ENCODE measurements at places on chromosomes 4 and X.

GRCh38 chr4:179076865-179077264 lies 1634.6 kb upstream of the AGA start:
- no peak for DNase-seq

DNA sequence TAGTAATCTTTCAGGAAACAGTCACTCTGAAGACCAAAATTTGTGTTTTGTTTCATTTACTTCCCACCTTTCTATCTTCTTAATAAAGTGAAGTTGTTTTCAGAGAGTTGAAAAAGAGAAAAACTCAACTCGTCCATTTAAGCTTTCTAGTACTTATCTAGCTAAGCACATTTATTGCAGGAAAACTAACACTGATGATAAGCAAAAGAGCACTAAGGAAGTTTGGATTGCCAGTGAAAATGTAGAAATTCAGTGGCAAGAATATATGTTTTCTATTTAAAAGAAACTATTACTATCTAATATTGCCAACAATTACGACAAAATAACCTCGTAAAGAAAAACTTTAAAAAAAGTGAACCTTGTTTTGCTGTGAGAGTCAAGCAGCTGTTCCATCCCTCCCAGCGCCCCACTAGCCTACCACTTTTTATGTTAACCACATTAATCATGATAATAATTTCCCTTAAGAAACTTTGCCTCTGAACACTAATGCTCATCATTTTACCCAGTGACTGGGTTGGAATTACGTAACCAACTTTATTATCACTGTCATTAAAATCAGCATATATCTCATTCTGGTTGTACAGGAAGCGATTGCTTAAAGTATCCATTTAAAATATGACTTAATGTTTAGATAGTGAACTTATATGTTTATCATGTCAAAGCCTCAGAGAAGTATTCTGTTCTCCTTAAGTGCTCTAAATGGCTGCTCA lies 24.8 kb downstream of the SPRY1 start:
- DNase-seq, result no peak

DNA sequence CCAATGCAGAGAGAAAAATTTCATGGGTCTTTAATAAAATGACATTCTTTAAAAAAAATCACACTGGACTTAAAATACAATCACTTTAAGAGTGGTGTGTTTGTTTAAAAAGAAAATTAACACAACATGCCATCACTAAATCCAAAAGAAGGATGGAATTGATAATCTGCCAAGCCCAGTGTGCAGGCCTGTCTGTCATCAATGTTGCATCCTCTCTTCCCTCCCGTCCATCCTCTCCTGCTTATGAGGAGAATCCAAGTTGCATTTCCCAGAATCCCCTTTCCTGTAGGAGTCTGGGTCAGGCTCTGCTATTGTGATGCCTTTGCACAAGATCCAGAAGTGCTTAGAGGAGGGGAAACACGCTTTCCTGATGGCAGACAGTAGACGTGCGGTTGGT lies 169.4 kb downstream of the MID1 start:
- DNase-seq, result no peak

GRCh38 chrX:18702362-18703195 lies 4.9 kb upstream of the PPEF1 start:
- DNase-seq, result no peak

- no peak for DNase-seq
Measured at GRCh38 chrX:146934256-146934655, 119.7 kb upstream of the CXorf51A start.

GRCh38 chr4:43757147-43757546 lies 691.5 kb downstream of the KCTD8 start:
- DNase-seq, result no peak

- no peak for DNase-seq
Measured at GRCh38 chr4:2361366-2362265, 56.8 kb downstream of the ZFYVE28 start.

DNA sequence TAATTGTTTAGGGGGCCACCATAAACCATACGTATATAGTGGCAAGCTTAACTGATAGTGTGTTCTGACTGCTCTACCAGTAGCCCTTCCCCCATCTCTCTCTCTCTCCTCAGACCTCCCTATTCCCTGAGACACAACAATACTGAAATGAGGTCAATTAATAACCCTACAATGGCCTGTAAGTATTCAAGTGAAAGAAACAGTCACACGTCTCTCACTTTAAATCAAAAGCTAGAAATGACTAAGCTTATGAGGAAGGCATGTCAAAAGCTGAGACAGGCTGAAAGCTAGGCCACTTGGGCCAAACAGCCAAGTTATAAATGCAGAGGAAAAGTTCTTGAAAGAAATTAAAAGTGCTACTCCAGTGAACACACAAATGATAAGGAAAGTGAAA lies 78.0 kb downstream of the PRDM5 start:
- DNase-seq, result no peak

DNA sequence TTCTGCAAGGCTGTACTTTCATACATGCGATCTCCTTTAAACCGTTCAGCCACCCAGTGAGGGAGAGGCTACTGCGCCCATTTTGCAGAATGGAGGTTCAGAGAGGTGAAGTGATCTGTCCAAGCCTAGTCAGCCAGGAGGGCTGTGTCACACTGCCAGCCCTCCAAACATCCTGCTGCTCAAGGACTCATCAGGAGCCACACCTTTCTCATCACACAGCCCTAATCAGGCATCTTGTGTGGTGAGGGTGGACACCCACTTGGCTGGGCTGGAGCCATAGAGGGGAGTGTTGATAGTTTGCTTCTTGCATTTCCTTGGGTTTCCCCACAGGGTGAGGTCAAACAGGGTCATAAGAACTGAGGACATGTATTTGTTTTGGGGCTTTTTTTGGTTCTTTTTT lies 5.4 kb upstream of the CXCR3 start:
- no peak for DNase-seq

DNA sequence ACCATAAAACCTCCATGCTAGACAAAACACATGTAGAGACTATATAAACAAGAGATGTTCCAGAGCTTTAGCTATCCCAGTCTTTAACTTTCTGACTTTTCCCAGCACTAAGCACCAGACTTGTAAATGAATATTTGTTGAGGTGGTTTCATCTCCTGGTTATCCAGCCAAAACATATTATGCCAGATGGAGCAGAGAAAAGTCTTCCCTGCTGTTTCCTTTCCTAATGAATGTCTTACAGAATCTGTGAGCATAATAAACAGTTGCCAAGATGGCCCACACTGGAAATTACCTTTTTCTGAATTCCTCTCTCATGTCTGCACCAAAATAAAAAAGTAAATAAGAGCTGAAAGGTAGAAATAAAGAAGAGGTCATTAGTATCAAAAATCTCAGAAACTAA lies 159.2 kb downstream of the TECRL start:
- DNase-seq, result no peak

GRCh38 chr4:37893164-37893563 lies 2.3 kb downstream of the TBC1D1 start:
- DNase-seq, result no peak

DNA sequence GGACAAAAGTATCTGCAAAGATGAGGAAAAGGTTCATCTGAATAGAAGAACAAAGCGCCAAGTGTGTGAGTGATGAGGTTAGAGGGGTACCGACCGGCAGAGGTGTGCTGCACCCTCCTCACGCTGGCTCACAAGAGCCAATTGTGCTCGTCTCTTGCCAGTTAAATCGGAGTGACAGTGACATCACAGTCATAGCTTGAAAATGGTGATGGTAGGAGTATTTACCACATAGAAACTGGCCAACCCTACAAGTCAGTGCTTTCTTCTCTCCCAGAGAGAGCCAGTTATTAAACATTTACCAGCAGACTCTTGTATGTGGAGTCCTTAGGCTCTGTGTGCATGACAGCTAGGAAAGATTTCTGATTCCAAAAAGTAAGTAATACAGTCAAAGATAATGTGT lies 32.4 kb downstream of the CLDN22 start:
- DNase-seq, result no peak

GRCh38 chrX:39313146-39313545 lies 511.9 kb downstream of the MID1IP1 start:
- no peak for DNase-seq

All from DND-41 (cell line).